ENCODE measurements at places on chromosomes 5 and 9.

DNA sequence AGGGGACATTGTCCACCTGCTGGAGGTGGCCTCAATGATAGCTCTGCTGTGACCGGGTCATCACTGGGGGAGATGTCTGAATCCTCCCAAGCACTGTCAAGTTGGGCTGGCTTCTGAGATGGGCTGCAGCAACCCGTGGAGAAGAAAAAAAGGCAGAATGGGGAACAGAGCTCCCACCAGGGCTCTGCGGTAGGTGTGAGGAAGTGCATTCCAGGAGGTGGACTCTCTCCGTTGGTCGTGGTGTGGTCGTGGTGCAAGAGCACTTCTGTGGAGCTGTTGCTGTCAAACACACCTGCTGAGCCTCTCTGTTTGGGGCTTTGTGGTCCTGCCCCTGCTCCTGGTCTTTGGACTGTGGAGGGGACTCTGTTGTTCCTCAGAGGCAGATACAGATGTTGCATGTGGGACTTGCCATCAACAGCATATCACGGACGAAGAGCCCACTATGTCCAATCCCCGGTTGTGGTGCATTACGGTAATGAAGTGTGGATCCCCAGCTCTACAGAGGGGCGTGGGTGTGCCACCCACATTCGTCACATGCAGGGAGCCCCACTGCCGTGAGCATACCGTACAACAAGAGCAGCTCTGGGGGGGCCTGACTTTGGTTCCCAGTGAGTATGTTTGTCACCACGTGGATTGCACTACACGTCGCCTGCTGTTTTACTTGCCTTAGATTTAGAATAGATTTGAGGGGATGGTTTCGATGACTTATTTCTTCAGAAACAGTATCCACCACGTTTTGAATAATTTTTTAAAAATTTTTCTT, 36.0 kb upstream of the PITX1 start:
- no peak for DNase-seq

DNA sequence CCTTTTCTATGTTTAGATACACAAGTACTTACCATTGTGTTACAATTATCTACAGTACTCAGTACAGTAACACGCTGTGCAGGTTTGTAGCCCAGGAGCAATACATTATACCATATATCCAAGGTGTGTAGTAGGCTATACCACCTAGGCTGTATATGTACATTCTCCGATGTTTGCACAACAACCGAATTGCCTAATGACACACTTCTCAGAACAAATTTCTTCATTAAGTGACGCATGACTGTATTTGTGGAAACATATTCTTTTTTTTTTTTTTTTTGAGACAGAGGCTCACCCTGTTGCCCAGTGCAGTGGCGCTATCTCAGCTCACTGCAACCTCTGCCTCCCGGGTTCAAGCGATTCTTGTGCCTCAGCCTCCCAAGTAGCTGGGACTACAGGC, 4.0 kb upstream of the RAD23B start:
- no peak for DNase-seq

GRCh38 chr9:86795823-86796553, 151.3 kb downstream of the GAS1 start:
- DNase-seq, result peak; percentile 37

- no peak for DNase-seq
Measured at GRCh38 chr5:1723957-1724821, 75.4 kb downstream of the MRPL36 start.

DNA sequence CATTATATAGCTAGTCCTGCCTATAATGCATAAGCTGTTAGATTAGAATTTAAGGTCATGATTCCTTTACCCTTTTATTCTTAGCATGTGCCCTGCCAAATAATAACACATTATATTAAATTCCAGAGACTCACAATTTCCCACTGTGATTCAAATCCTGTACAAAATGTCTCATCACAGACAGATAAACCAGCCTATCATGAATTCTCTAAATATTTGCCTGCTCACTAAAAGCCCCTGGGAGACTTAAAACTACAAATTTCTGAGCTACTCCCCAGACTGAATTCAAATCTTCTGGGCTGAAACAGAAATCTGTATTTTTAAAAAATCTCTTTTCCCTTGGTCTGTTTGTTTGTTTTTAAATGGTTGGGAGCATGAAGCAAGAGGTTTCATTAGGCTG, 32.7 kb downstream of the GAPT start:
- no peak for DNase-seq

DNA sequence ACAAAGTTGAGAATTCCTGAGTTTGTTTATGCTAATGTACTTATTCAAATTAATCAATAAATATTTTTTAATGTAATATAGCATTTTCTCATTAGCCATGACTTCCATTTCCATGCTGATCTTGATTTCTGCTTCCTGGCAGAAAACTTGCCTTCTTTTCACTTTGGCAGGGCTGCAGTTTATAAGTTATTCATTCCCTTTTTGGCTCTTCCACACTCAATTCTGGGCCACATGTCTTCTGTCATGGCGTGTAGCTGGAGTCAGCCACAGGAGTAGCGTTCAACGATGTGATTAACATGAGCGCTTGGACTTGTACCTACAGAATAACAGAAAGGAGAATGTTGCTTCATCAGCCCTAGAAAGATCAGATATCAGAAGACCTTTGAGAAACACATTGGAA, 172.9 kb downstream of the CFAP90 start:
- DNase-seq, result no peak

DNA sequence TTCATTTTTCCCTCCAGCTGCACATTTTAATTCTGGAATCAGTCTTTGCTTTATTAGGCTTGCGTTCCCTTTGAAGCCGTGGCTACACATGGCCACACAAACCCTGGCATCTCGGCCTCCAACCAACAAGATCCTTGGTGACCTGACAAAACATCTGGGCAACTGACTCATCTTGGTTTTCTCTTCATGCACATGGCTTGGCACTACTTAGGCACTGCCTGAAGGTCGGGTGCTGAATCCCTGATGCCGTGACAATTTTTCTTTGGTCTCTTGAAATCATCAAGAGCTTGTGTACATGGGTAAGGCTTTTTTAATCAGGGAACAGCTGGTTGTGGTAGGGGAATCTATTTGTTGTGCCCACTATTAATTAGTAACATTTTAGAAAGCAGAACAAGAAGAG, 16.0 kb upstream of the PAPPA start:
- DNase-seq, result no peak

GRCh38 chr5:112196584-112196983, 222.5 kb downstream of the EPB41L4A start:
- no peak for DNase-seq

DNA sequence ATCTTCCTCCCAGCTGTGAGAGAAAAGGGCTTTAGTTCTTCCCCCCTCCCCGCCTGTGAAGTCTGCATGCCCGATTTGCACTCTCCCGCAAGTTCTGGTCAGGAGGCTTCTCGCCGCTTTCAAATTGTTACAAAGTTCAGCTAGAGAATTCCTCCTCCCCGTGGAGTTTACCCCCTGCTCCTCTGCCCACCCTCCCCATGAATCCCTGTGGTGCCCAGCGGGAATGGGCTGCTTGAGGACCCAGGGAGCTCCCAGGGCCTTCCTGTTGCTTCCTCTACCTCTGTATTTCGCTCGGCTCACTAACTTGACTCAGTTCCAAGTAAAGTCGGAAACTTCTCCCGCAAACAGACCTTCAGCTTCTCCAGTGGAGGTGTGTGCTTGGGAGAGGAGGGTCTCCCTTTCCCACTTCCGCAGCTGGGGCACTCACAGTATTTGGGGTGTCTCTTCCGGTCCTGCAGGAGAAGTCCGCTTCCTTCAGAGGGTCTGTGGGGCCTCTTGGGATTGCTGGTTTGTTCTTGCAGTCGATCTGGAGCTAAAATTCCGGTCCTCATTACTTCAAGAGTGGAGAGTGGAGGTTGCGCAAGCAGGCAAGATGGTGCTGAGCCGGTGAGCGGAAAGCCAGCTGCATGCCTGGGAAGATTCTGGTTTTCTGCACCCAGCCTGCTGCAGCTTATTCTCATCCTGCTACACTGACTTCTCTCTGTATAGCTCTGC, 97.8 kb downstream of the ADAMTS12 start:
- peak; percentile 58 for DNase-seq

DNA sequence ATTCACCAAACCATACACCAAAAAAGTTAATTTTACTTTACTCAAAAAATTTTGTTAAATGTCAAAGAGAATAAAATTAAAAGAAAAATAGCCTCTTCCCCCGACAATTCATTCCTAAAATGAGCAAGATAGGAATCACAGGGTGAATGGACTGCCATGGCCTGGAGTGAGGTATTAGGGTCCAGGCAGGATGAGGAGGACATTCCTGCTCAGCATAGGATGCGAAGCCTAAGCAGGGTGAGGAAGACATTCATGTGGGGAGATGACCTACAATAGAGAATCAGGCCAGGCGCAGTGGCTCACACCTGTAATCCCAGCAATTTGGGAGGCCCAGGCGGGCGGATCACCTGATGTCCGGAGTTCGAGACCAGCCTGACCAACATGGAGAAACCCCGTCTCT, 8.4 kb downstream of the NUDCD2 start:
- no peak for DNase-seq

- DNase-seq, result peak; percentile 60
Measured at GRCh38 chr5:151264113-151264512, 11.1 kb downstream of the GM2A start.

DNA sequence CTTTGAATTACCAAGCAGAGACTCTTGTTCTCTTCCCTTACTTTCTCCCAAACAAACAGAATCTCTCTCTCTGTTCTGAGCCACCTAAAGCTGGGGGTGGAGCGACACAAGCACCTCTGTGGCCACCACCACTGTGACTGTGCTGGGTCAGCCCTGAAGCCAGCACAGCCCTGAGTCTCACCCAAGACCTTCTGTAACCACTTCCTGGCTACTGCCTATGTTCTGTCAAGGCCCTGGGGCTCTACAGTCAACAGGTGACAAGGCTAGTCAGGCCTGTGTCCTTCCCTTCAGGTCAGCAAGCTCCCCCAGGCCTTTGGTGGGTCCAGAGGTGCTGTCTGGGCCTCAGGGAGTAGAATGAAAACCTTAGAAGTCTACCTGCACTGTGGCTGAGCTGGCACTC, 26.1 kb upstream of the SLC28A3 start:
- no peak for DNase-seq

DNA sequence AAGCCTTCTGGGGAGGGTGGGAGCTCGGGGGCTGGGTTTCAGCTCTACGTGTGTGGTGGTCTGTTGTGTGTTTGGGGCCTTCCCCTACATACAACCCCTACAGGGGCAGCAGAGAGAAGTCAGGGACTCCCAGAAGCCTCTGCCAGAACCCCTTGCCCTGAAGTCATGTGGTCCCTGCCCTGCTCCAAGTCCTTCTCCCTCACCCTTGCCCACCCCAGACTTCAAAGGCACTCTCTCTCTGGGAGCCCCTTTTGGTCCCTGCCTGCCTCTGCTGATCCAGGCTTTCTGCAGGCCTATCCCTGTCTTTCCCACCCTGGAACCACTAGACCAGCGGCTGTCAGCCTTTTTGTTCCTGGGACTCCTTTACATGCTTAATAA, 61.1 kb upstream of the PSD2 start:
- no peak for DNase-seq

DNA sequence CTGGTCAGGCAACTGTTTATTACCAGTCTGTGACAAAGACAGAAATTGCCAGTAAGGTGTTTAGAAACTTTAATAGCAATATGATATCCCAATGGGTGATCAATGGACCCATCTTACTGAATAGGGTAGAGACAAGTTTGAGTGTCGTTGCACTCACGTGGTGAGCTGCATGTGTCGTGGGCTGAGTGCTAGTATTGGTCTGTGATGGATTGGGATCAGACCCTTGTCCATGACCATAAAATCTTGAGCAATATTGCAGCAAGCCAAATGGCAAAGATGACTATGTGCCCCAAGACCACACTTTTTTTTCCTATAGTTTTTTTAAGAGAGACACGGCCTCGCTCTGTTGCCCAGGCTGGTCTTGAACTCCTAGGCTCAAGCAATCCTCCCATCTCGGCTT, 114.5 kb downstream of the PALM2AKAP2 start:
- no peak for DNase-seq

GRCh38 chr5:86679529-86679928, 61.8 kb downstream of the COX7C start:
- peak; percentile 45 for DNase-seq

DNA sequence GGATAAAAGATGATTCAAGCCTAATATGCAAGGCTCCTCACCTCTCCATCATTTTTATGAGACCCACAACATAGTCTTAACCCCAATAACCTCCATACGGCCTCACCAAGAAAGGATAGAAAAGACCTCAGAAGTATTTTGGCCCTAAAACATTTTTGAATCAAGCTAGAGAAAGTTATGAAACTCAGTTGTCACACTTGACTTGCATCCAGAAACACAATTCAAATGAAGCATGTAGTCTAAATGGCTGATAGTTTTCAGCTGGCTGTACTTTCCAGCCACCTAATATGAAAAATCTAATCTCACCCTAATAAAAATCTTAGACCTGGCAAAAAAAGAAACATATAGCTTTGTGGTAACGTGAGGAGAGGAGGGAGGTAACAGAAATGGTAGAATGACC, 116.1 kb downstream of the ARL15 start:
- DNase-seq, result no peak

DNA sequence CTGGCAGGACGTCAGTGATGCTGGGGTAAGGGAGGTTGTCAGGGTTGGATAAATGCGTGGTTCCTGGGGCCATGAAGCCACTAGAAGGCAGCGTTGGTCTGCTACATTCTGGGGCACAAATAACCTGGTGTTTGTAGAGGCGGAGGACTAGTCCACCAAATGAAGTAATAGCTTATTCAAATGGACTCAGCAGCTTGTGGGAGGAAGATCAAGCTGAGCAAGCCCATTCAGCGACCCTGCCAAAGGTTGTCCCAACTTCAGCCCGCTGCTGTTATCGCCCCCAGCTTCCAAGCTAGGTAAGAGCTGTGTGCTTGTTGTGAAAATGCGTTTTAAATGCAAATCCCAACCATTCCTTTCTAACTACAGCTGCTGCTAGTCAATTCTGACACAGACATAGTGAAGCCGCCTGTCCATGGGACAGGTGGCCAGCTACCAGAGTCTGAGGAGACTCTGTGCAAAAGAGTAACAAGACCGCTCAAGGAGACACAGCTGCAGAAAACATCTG, 7.6 kb upstream of the FAM240B start:
- DNase-seq, result no peak

GRCh38 chr9:123508048-123508447, 152.1 kb downstream of the CRB2 start:
- DNase-seq, result peak; percentile 6

- no peak for DNase-seq
Measured at GRCh38 chr9:134333234-134333873, 7.1 kb downstream of the RXRA start.

- DNase-seq, result no peak
Measured at GRCh38 chr5:72456391-72457074, 50.7 kb downstream of the ZNF366 start.

DNA sequence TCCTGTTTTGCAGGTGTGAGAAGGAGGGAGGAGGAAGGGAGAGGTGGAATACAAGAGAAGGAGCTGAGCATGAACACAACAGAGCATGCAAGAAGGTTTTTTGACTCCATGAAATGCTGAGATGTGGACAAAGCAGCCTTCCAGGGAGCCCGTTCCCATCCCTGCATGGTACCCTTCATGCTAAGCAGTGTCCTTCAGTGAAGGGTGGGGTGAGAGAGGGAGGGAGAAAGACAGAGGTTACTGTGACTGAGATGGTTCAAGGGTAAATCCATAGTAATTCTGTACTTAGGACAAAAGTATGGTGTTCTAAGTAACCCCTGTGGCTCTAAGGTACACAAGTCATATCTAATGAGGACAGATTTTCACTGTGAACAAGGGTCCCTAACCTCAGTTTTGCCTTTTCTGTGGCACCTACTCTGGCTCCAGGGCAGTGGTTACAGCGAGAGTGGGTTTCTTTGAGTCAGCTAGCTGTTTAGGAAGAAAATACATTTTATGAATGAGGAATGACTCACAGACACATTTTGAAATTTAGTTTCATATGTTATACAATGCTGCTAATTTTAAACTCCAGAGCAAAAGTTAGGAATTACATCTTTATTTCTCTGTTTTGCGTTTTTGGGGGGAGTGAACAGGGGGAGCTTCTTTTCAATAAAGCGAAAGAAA, 184.9 kb upstream of the SLC12A2 start:
- DNase-seq, result no peak

GRCh38 chr9:106534800-106535199, 328.2 kb upstream of the ZNF462 start:
- DNase-seq, result no peak

Data from EL (cell line).